ENCODE measurements at places on chromosomes 5 and 9. TPM values are rescaled to one million over a fixed set of nuclear protein-coding genes. Genes with fewer than 3 reads are reported as not detected.

The F12 gene
- total RNA-seq = 20.1 TPM

The TTC23L gene
- total RNA-seq = not detected

DNA sequence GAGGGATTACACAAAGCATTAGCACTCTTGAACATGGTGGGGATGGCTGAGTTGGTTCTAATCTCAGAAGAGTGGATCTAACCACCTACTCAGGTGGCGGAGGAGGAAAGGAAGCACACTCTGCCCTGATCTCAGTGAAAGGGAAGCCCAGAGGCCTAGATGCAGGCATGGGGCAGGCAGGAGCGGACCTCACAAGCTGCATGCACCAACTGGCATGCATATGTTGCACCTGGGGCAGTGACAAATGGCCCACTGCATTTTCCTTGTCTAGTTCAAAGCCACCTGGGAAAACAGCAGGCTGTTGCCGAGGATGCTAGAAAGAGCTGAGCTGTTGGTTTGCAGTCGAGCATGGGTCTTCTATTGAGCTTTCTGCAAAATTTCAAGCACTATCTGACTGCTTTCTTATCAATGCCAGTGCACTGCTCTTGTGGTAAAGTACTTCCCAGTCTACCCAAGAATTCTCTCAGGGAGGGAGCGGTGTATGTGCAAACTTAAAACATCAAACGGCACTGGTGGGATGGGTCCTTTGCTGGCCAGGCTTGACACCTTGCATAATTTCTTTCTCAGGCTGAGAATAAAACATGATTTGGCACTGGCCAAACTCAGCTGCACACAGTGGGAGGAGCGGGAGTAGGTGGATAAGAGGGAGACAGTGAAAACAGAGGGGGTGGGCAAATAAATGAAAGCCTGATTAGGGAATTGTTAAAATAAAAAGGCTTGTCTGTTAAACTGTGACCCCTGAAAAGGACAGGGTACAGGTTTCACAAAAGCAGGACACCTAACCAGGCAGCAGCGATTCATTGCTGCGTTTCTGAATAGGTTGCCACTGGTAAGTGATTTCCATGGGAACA lies 108.9 kb downstream of the MARCHF3 start:
- no peak for DNase-seq
- no peak overlapping the region for H3K4me3 ChIP-seq
- no peaks in the 10 kb centered on the region for H3K4me1 ChIP-seq
- H3K36me3 ChIP-seq = no peaks in the 10 kb centered on the region
- H3K27me3 ChIP-seq = no peaks in the 10 kb centered on the region

GRCh38 chr9:86402591-86402990 lies 48.4 kb upstream of the TUT7 start:
- peaks cover 9% of the 10 kb centered on the region for H3K4me1 ChIP-seq
- no peak overlapping the region for H3K27ac ChIP-seq
- no peak for DNase-seq
- no peaks in the 10 kb centered on the region for H3K27me3 ChIP-seq

The IFNA10 gene
- total RNA-seq = not detected

- no peak overlapping the region for H3K4me3 ChIP-seq
- no peak for DNase-seq
- no peaks in the 10 kb centered on the region for H3K4me1 ChIP-seq
Observed at GRCh38 chr9:21682381-21682780, 120.1 kb upstream of the MTAP start.

GRCh38 chr9:89022001-89022759 lies 30.9 kb downstream of the S1PR3 start:
- H3K4me1 ChIP-seq = peaks cover 13% of the 10 kb centered on the region
- H3K27ac ChIP-seq = peak overlapping the region; percentile 68
- no peak for DNase-seq
- H3K27me3 ChIP-seq = no peaks in the 10 kb centered on the region
- no peaks in the 10 kb centered on the region for H3K36me3 ChIP-seq

- H3K4me3 ChIP-seq = no peak overlapping the region
- no peak for DNase-seq
Observed at GRCh38 chr5:118596255-118596654, 392.1 kb downstream of the DTWD2 start.

The DOCK8 gene
- total RNA-seq = 18.1 TPM

DNA sequence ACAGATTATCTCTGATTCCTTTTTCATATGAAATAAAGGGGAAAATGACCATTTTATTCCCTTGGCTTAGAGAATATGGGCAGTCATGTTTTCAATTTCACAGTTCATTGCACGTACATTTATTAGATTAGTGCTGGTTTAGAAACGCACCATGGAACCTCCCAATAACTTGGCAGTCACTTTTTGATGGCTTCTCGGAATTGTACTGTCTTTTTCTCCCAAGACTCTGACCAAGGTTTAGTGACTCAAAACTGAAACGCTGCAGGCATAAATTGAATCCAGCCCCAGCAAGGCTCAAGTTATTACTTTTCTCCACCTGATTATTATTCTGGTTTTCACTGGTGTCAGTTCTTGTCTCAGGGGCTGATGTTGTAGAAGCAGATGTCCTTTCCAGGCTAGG lies 55.6 kb upstream of the EGFLAM start:
- no peak overlapping the region for H3K4me3 ChIP-seq
- no peaks in the 10 kb centered on the region for H3K27me3 ChIP-seq
- H3K27ac ChIP-seq = no peak overlapping the region
- no peaks in the 10 kb centered on the region for H3K4me1 ChIP-seq

- no peak overlapping the region for H3K4me3 ChIP-seq
- no peak for DNase-seq
- peaks cover 17% of the 10 kb centered on the region for H3K27me3 ChIP-seq
- no peaks in the 10 kb centered on the region for H3K36me3 ChIP-seq
- H3K27ac ChIP-seq = no peak overlapping the region
- H3K4me1 ChIP-seq = no peaks in the 10 kb centered on the region
Observed at GRCh38 chr5:587403-587802, 24.7 kb upstream of the CEP72 start.

- H3K4me3 ChIP-seq = no peak overlapping the region
- no peak for DNase-seq
- H3K27me3 ChIP-seq = no peaks in the 10 kb centered on the region
- H3K27ac ChIP-seq = no peak overlapping the region
- H3K4me1 ChIP-seq = peaks cover 3% of the 10 kb centered on the region
Observed at GRCh38 chr9:95801797-95802196, 73.7 kb upstream of the ERCC6L2 start.

The CCL27 gene
- not detected for total RNA-seq
